ENCODE measurements at places on chromosomes 2 and 18. TPM values are rescaled to one million over a fixed set of nuclear protein-coding genes. Genes with fewer than 3 reads are reported as not detected.

DNA sequence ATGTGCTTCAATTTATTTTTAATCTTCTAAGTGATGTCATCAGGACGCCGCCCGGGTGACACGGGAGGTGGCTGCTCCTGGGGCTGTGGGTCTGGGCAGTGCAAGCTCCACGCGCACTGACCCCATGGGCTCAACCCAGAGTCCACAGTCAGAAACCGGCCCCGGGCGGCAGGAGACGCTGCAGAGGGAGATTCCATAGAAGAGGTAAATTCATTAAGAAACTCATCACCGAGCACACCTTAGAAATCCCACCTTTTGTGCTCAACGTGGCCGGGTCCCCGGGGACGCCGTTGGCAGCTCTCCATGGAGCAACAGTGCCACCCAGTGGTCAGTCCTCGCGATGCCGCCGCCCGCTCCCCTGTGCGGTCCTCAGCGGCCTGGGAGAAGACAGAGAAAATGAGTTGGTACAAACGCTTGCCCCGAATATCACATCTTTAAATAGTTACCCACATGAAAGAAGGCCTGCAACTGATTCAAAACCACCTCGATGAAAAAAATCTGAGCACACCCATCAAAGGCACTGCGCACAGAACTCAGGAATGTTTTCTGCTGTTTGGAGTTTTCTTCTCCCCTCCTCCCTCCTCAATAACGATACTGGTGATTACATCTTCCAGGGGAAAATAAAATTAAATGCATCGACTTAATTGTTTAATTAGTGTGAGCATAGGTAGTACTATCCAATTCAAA is 92.6 kb downstream of the CMPK2 start:
- peak; percentile 68 for DNase-seq

AGFG1 gene
- 52.1 TPM for polyA plus RNA-seq

UGT1A4 gene
- polyA plus RNA-seq = not detected

DNA sequence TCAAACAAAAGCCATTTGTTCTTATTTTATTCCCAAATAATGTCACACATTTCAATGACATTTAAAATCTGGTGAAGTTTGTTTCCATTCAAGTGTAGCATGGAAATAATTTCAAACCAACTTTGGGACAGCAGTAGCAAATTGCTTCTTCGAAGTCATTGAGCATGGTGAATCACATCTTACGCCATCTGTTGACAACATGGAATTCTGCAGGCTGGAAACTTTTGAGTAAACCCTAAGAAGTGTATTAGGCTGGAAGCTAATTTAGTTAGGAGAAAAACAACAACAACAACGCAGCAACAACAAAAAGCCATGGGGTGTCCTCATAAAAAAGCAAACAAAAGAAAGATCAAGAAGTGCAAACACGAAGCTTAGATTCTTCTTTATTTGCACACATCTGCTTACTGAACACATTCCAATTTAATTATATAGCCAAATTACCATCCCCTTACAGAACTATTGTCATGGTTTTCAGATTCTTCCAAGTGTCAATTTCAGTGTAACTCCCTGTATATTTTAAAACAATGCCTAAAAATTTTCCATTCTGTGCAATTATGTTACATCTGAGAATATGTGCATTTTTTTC is 659.0 kb upstream of the CDH7 start:
- DNase-seq = peak; percentile 11

DNA sequence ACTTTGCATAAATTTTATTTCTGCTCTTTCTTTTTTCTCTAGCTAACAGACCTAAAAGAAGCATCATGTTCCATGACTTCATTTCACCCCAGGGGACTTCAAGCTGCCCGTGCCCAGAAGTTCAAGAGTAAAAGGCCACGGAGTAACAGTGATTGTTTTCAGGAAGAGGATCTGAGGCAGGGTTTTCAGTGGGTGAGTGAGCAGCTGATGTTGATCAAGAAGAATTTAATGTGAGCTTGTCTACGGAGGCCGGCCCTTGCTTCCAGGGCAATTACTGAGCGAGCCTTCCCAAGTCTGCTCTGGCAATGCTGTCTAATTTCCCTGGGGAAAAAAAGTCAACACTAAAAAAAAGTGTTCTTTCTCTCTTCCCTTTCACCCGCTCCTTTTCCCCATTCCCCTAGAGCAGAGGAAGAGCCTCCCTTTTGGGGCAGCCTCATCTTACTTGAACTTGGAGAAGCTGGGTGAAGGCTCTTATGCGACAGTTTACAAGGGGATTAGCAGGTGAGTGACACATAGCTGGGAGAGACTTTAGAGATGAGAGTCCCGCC is 1.2 kb downstream of the CDK15 start:
- peak; percentile 79 for DNase-seq

DNA sequence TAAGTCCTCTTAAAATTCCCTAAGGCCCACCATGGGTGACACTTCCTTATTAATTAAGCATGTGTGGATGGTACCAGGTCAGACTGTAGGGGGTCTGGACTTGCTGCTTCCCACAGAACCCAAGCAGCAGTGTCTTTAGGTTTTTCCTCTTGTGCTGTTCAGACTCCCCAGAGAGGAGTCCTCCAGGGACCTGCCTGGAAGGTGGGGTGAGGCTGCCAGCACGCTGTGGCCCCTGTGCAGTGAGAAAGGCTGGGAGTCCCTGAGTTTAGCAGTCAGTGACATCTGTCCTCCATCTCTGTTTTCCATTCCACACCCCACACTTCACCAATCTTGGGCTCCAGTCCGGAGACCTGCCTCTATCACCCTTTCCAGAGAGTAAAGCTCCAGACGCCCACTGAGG is 18.0 kb upstream of the ST3GAL5 start:
- no peak for DNase-seq

MPV17 gene
- 52.7 TPM for polyA plus RNA-seq

- no peak for DNase-seq
Measured at GRCh38 chr2:227674485-227674884, 7.9 kb downstream of the SCYGR5 start.

DNA sequence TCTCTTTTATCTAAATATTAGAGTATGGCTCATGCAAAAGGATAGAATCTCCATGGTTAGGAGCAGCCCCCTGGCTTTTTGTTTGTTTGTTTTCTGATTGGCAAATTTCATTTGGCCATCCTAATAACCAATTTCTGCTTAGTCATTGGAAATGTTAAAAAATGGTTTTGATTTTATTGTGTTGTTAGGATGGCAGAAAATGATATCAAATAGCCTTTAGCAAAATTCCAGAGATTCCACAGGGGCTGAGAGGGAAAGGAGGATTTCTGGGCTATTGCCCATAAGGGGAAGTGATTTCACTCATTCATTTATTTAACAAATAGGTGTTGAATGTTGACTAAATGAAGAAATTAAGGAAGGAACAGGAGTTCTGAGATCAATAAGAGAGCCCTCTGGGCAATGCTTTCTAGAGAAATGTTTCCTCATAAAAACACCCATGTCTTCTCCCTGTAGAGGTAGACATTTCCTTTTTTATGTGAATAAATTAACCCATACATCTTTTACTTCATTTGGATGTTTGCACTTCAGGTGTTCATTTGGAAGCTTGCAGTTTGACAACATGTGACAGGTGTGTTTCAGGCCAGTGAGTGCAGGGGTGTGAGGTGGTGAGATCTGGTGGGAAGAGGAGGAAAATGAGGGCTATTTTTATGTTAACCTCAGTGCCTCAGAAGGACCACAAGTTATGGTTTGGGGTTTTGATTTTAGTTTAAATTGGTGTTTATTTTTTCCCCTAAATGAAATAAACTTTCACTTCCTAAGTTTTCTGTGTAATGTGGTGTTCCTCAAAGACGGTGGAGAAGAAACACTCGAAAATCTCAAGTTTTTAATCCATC is 61.7 kb upstream of the EPC2 start:
- no peak for DNase-seq

- DNase-seq = peak; percentile 53
Measured at GRCh38 chr18:36187193-36187825, at the start of gene MOCOS. TSS of gene MOCOS (plus strand) at chr18:36187497. CDS start at chr18:36187540, 43 bp downstream.

GPR45 gene
- not detected for polyA plus RNA-seq

GRCh38 chr2:102041351-102041750 is 49.6 kb downstream of the IL1R2 start:
- no peak for DNase-seq

DNA sequence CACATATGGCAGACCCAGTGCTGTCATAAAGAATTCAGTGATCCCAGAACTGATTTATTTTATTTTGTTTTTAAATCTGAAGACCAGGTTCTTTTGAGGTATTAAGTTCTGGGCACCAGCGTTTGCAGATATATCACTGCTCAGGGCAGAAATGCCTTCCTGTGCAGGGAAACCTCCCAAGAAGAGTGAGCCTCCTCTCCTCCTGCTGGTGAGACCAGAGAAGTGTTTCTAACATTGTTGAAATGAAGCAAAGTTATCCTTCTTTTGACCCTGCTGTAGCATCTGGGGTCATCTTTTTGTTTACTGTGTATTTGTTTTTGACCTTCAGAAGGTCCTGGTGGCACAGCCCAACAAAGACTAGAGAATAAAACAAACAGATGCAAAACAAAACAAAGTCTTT is 94.0 kb downstream of the AQP4 start:
- no peak for DNase-seq

DNA sequence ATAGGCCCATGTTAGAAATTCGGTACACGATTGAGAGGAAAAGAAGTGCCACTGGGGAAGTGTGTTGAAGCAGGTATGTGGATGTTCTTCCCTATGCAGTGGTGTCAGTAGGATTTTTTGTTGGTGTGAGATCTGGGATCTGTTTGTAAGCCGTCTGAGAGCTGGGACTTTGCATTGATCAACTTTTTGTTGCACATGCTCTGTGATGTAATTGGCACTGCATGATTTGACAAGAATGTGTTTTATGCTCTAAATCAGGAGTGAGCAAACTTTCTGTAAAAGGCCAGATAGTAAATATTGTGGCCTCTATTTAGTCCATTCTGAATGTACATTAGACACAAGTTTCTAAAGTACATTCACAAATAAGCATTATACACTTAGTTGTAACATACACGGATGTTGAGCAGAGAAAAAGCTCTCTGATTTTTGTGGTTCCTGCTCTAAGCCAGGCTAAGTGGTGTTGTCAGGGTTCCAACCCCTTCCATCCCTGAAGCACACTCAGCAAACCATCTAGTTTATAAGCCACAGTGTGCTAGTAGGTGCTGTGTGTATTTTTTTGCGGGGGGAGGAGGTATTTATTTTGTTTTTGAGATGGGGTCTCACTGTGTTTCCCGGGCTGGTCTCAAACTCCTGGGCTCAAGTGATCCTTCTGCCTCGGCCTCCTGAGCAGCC is 235.6 kb downstream of the NEDD4L start:
- no peak for DNase-seq

- no peak for DNase-seq
Measured at GRCh38 chr2:31440764-31441163, 26.2 kb upstream of the XDH start.

DNA sequence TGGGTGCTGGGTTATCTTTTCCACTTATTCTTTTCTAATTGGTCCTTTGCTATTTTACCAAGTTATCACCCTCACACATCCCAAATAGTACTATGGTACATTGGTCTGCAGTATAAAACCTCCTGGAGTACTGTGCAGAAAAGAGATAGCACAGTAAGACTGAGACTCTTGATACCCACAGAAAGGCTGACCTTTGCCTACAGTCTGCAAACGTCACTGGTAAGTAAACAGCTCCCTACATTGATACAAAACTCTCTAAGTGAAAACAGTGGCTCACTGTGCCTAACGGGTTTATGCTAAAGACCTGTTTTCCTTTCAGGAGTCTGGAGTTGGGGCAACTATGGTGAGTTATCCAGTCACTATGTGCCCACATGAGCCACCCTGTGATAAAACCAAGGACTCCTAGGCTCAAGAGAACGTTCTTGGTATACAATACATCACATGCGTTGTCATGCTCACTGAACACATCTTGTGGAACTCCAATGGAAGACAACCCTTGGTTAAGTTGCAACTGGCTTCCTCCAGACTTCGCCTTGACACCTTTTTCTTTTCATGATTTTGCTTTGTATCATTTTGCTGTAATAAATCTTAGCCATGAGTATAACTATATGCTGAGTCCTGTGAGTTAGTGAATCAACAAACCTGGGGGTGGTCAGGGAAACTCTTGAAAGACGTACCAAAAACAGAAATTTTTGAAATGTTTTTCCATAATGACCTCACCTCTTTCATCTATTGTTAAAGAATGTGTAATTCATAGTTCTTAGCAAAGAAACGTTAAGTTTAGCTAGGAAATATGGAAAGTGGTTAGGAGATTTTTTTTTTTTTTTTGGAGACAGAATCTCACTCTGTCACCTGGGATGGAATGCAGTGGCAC is 104.9 kb downstream of the C2orf74 start:
- no peak for DNase-seq

GRCh38 chr2:147867050-147867449 is 22.2 kb downstream of the ACVR2A start:
- no peak for DNase-seq

QPCT gene
- polyA plus RNA-seq = 12.6 TPM

DNA sequence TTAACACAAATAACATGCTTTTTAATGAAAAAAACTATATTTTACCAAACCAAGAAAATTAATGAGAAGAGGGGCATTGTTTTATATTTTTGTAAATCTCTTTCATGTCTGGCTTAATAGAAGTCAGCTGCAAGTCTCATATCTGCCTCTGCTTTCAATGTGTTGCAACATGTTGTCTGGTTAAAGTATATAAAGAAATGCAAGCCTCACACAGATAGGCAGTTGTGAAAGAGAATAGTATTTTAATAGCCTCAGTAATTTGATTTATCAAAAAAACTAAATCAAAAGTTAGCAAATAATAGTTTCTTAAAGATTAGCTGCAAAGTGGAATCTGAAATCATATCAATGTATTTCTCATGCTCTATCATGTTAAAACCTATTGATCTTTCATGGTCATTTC is 52.9 kb upstream of the NCOA1 start:
- DNase-seq = no peak

DNA sequence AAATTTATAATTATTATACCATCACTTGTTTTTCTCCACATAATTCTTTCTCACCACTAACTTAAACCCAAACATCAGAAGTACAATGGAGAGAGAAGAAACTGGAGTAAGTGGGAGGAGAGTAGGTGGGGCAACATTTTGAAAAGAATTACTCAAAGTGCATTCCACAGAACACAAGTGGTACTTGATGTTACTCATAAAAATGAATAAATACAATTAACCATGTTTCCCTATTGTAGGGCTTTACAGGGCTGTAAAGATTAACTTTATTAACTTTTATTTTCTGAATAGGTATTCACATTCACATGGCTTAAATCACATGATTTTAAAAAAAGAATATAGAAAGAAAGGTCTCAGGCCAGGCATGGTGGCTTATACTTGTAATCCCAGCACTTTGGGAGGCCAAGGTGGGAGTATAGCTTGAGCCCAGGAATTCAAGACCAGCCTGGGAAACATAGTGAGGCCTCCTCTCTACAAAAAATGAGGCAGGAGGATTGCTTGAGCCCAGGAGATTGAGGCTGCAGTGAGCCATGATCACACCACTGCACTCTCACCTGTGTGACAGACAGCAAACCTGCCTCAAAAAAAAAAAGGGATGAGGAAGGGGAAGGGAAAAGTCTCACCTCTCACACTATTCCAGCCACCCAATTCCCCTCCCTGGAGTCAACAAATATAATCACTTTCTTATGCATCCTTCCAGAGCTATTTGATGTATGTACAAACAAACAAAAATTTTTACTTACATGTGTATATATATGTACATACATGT is 47.1 kb downstream of the KCNG3 start:
- no peak for DNase-seq

DIPK1C gene
- polyA plus RNA-seq = not detected

- DNase-seq = no peak
Measured at GRCh38 chr2:234691968-234692955, 195.4 kb upstream of the ARL4C start.

LYPD6B gene
- polyA plus RNA-seq = not detected

Data from muscle of arm (tissue), 14 donors.